ENCODE measurements at places on chromosomes 6 and 20. TPM values are rescaled to one million over a fixed set of nuclear protein-coding genes. Genes with fewer than 3 reads are reported as not detected.

C2 gene
- 19.1 TPM for total RNA-seq

TAGAP gene
- total RNA-seq, result 0.11 TPM

CST2 gene
- total RNA-seq, result not detected

SLC22A1 gene
- 1.1 TPM for total RNA-seq

KHDC1L gene
- 0.26 TPM for total RNA-seq

L3MBTL3 gene
- 8.9 TPM for total RNA-seq

DLL1 gene
- total RNA-seq, result 1.0 TPM

BPIFA1 gene
- not detected for total RNA-seq

CYP21A2 gene
- total RNA-seq, result not detected

SLC22A7 gene
- total RNA-seq, result not detected

ELMO2 gene
- 50.6 TPM for total RNA-seq

METTL24 gene
- total RNA-seq, result 0.97 TPM

COX4I2 gene
- total RNA-seq, result not detected

IL20RA gene
- total RNA-seq, result 0.26 TPM

ZNF165 gene
- total RNA-seq, result 0.97 TPM

MYMX gene
- total RNA-seq, result not detected

TBXT gene
- total RNA-seq, result not detected

RAMACL gene
- total RNA-seq, result 7.5 TPM

HTR1E gene
- not detected for total RNA-seq

BTN1A1 gene
- not detected for total RNA-seq

BMP5 gene
- 0.13 TPM for total RNA-seq

HEY2 gene
- 0.86 TPM for total RNA-seq

RFX6 gene
- total RNA-seq, result not detected

PARD6B gene
- total RNA-seq, result 0.52 TPM

GRM1 gene
- 0.26 TPM for total RNA-seq

VWA7 gene
- total RNA-seq, result 1.9 TPM

MRPL14 gene
- total RNA-seq, result 56.1 TPM

CAP2 gene
- total RNA-seq, result 18.5 TPM

BTBD9 gene
- total RNA-seq, result 21.5 TPM

PRR18 gene
- total RNA-seq, result not detected

B3GALT4 gene
- total RNA-seq, result 7.6 TPM

ASIP gene
- not detected for total RNA-seq

PHIP gene
- 30.4 TPM for total RNA-seq

PCSK2 gene
- not detected for total RNA-seq

CDH4 gene
- not detected for total RNA-seq

ISM1 gene
- total RNA-seq, result 32.1 TPM

BANF2 gene
- not detected for total RNA-seq

HS3ST5 gene
- total RNA-seq, result not detected

MUC21 gene
- not detected for total RNA-seq
